ENCODE measurements at places on chromosomes 1 and 21. TPM values are rescaled to one million over a fixed set of nuclear protein-coding genes. Genes with fewer than 3 reads are reported as not detected.

The RHOU gene
- 27.7 TPM for total RNA-seq

The CASQ1 gene
- not detected for total RNA-seq

The CFAP74 gene
- total RNA-seq: not detected

The LRRC7 gene
- not detected for total RNA-seq

The SDE2 gene
- 12.3 TPM for total RNA-seq

The RGS18 gene
- total RNA-seq: 3.0 TPM

The CDK18 gene
- total RNA-seq: 70.0 TPM

The ZNF648 gene
- total RNA-seq: not detected

The RUNX3 gene
- 0.21 TPM for total RNA-seq

The LHX4 gene
- total RNA-seq: not detected

The LAMB3 gene
- 0.75 TPM for total RNA-seq

The S100A12 gene
- total RNA-seq: not detected

The ADGRL2 gene
- 48.9 TPM for total RNA-seq

The TRAF3IP3 gene
- total RNA-seq: not detected

The TMPRSS2 gene
- total RNA-seq: not detected

The SPATA46 gene
- total RNA-seq: not detected

The SELE gene
- total RNA-seq: 9.0 TPM

The XCL1 gene
- total RNA-seq: not detected

The GPR52 gene
- 0.75 TPM for total RNA-seq

All from ascending aorta (tissue), 2 donors.